ENCODE measurements at places on chromosomes 1 and 21.

DNA sequence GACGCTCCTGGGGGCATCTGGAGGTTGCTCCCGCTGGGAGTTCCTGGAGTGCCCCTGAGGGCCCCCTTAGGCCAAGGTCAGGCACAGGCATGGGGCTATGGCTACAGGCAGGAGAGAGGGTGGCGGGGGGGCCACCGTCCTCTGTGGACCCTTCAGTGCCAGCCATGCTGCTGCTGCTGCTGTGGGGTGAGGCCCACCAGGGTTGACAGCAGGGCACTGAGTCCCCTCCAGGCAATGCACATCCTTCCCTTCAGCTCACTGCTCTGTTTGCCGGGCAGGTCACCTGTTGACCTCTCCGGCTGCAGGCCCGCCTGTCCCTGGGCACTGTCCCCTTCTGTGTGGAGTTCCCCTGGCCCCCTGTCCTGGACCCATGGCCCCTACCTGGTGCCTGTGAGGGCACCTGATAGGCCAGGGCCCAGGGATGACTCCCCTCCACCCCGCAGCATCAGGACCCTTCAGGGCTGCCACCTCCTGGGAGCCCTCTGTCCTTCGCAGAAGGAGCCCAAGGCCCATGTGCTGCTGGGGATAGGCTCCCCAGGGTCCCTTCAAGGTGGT lies 34.1 kb upstream of the ADARB1 start:
- DNase-seq = no peak

DNA sequence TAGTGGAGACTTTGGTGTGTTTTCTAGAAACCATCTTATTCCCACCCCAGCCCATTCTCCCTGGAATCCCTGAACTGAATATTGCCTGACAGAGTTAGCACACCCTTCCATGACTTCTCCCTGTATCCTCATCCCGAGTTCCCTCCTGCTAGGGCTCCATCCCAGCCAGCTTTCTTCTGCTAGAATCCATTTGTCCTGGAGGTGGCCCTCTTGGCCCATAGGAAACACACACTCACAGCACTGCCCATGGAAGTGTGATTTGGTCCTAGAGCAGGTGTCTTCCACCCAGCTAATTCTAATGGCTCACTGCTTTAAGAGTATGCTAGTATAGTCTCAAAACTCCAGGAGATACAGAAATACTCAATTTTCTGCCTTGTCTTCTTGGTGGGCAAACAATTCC lies 4.1 kb downstream of the KRTAP15-1 start:
- DNase-seq = no peak

- no peak for DNase-seq
Observed at GRCh38 chr1:168772428-168773060, 43.5 kb upstream of the DPT start.

DNA sequence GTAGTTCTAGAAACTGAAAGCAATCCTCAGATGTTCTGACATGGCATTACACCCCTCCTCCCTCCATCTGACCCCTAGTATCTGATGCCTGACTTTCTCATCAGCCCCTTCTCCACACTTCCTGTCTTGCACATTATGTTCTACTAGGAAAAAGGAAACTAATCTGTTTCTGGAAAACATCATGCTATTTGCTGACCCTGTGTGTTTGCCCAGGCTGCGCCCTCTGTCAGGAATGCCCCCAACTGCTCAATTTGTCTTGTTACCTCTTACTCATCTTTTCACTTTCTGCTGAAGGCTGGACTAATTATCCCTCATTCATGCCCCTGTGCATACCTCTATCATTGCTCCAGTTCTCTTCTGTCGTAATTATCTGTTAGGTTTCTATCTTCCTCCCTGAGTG lies 37.5 kb upstream of the DAB1 start:
- no peak for DNase-seq

DNA sequence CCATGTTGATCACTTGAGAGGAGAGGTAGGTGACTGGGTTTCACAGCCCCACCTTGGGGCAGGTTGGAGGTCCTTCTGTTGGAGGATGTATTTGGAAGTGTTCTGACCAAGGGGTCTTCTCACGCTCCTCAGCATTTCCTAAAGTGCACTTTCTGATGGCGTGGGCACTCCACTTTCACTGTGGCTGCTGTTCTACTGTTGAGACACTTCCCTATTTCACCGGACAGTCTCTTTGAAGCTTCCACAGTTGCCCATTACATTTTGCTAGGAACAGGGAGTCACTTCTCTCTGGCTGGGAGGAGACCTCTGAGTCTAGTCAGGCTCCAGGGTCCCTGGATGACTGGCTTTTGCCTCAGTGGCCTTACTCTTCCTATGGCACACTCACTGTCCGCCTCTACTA lies 180.0 kb upstream of the LMO4 start:
- DNase-seq = no peak

GRCh38 chr1:1929639-1930545 lies 10.8 kb upstream of the TMEM52 start:
- DNase-seq = no peak

GRCh38 chr1:41672173-41672572 lies 187.7 kb upstream of the EDN2 start:
- DNase-seq = no peak

GRCh38 chr1:176051902-176052518 lies 155.1 kb downstream of the COP1 start:
- DNase-seq = no peak

DNA sequence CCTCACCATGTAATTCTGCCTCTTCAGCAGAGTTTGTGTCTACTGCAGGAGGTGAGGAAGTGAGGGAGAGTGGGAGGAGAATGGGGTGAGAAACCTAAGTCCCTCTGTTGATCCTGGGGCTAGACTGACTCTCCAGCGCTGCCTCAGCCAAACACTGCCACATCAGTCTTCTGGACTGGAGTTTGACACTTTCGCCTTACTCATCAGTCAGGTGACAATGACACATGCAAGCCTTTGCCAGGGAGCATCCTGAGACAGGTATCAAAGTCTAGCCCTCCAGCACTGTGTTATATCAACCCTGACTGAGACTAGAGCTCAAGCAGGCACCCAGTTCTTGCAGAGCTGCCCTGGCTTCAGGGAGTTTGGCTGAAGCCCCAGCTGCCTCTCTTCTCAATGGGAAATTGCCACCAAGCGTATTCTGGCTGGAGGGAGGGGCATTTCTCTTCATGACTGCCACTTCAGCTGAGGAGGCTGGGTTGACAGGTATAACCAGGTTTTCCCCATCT lies 33.3 kb upstream of the SUCO start:
- DNase-seq = no peak

DNA sequence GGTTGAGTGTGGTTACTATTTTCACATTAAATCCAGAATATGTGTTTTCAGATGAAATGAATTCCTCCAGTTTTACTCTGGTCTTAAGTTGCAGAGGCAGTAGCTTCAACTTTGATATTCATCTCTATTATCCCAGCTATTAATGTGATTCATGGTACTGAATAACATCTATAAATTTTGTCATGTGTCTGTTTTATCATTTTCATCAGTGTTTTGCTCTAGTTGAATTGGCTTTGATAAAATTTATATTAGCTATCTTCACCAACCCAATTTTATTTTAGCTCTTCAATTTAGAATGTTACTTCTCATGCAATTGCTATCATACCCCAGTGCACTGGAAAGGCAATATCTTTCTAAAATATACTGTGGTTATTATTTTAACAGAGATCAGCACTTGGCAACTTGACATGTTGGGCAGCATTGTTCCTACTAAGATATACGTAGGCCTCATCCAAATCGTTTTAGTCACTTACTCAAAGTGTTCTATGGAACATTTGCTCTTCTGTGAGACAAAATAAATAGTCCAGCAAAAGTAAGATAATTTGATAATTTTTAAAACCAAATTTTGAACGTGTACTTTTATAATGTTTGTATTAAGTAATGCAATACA lies 184.3 kb downstream of the NCAM2 start:
- DNase-seq = no peak

DNA sequence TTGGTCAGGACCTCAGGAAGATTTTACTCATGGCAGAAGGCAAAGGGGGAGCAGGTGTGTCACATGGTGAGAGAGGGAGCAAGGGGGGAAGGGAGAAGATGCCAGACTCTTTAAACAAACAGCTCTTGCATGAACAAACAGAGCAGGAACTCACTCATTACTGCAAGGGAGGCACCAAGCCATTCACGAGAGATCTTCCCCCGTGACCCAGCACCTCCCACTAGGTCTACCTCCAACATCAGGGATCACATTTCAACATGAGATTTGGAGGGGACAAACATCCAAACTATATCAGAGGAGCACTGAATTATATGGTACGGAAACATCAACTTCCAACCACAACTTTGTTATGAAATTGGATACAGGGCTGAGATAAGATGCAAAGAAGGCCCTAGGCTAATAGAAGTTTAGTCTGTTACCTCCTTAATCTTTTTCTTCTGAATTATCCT lies 164.9 kb downstream of the ST6GALNAC3 start:
- DNase-seq = no peak

- no peak for DNase-seq
Observed at GRCh38 chr1:39900662-39901463, 854 bp downstream of the MYCL start.

- DNase-seq = no peak
Observed at GRCh38 chr21:27333096-27333495, 366.2 kb upstream of the ADAMTS5 start.

DNA sequence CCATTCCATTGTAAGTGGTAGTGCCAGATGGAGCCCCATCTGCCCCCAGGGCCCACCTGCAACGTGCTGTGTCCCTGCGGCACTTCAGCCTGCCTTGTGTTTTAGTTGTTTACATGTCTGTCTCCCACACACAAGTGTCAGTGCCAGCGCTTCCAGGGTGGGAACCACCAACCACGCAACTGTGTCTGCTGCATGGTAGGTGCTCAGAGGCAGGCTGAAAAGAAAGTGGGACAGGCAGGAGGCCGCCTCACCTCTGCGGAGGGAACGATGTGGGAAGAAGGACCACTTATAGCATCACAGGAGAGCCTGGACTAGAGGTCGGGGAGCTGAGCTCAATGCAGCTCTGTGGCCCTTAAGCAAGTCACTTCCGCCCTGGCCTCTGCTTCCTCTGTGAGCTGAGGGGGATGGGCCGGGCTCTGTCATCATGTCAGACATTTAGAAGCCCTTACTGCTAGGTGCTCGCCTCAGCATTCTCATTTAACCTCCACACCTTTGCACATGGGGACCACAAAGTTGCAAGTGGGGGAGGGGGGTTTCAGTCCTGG lies 17.9 kb downstream of the SLC9A1 start:
- DNase-seq = peak; percentile 63

- DNase-seq = no peak
Observed at GRCh38 chr21:21332492-21332891, 334.3 kb downstream of the NCAM2 start.

- DNase-seq = no peak
Observed at GRCh38 chr21:40633048-40633447, 213.9 kb downstream of the DSCAM start.

DNA sequence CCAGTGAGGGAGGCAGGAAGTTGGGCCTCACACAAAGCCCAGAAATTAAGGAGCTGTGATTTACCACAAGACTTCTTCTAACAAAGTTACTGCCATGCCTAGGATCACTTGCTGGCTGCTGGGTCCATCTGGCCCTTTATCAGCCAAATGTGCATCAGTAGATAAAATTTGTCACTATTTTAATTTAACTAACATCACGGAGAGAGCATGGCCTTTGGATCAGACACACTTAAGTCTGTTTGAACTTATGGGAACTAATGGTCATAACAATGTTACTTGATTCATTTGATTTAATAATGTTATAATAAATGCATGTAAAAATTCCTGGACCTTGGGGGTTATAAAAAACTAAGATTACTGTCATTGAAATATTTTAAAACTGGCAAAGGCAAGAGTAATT lies 67.2 kb upstream of the CCDC190 start:
- no peak for DNase-seq

GRCh38 chr1:23742670-23743286 lies 493 bp upstream of the ELOA start:
- DNase-seq = no peak

DNA sequence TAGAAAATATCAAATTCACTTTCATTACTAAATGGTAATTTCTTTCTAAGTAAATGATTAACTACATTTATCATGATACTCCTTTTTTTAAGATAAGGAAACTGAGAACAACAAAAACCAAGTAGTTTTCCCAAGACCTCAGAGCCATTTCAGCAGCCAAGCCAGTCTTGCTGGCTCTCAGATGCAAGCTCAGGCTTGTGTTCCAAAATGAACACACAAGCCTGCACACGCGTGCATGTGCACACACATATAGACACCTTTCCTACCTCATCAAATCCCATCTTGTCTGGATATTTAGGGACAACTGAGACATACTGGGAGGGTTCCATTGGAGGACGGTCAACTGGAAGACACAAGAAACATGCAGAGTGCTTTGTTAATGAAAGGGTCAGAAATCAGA lies 83.0 kb downstream of the COLGALT2 start:
- no peak for DNase-seq

GRCh38 chr1:94608852-94609530 lies 67.4 kb upstream of the F3 start:
- no peak for DNase-seq

GRCh38 chr1:64974288-64974825 lies 8.0 kb upstream of the JAK1 start:
- no peak for DNase-seq

- DNase-seq = no peak
Observed at GRCh38 chr1:222009105-222009730, 267.3 kb upstream of the DUSP10 start.

DNA sequence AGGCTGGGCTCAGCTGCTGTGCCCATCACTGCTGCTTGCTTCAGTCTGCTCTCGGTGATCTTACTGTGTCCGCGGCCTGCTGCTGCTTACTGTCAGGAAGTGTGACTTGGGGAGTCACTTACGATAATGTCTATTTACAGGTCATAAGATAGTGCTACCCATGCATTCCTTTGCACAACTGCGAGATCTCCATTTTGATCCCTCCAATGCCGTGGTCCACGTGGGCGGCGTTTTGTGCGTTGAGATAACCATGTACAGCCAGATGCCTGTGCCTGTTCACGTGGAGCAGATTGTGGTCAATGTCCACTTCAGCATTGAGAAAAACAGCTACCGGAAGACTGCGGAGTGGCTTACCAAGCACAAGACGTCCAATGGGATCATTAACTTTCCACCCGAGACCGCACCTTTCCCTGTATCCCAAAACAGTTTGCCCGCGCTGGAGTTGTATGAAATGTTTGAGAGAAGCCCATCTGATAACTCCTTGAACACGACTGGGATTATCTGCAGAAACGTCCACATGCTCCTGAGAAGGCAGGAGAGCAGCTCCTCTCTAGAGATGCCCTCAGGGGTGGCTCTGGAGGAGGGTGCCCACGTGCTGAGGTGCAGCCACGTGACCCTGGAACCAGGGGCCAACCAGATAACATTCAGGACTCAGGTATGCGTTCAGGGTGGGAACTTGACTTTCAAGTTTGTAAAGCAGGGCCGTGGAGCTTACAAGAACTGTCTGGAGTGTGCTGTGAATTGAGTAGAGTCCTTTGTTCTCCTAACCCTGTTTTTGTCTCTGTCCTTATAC lies 24.4 kb upstream of the PWP2 start:
- DNase-seq = no peak

All from esophagus squamous epithelium (tissue), 5 donors.